M059J (cell line): ENCODE measurements at places on chromosomes 1 and 21.

DNA sequence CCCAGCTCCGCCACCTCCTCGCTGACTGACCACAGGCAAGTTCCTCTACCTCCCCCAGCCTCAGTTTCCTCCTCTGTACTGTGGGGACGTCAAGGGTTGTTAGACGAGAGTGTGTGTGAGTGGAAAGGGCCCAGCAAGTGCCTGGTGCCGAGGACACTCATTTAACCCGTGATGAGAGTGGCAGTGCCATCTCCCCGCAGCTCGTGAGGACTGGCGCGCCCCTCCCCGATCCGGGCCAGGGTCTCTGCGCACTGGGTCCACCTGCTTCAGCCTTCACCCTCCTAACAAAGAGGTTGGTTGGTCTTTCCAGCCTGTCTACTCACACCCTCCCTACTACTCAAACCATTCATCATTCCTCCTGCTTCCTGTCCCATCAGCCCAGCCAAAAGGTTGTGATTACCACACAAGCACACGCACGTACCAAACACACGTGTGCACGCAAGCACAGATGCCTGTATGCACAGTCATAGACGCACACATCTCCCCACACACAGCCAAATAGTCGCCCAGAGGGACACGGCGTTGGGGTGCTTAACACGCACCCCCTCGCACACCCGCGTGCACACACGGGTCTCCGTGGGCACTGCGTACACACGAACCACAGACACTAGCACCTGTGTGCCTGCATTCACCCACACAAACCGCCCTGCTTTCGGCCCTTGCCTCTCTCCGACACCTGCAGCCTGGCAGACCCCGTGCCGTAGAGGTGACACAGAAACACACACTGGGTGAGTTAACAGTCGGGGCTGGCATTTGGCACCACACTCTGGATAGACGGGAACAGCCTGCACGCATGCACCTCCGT is 39.3 kb downstream of the TAS1R2 start:
- DNase-seq: no peak

DNA sequence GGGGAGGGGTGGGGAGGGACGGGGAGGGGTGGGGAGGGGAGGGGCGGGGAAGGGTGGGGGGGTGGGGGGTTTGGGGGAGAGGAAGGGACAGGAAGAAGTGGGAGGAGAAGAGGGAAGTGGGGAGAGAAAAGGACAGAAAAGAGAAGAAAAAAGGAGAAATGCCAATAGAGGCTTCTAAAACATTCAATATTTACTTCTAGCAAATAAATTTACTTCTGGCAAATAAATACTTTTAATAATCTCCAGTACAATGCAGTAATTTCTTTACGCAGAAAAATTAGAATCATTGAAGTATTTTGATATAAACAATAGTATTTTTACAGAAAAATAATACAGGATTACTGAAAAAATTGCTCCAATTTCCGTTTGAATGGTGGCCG is 9.4 kb upstream of the GPR161 start:
- DNase-seq: no peak

GRCh38 chr1:210076620-210077019 is 138.6 kb downstream of the SYT14 start:
- DNase-seq: peak; percentile 18

DNA sequence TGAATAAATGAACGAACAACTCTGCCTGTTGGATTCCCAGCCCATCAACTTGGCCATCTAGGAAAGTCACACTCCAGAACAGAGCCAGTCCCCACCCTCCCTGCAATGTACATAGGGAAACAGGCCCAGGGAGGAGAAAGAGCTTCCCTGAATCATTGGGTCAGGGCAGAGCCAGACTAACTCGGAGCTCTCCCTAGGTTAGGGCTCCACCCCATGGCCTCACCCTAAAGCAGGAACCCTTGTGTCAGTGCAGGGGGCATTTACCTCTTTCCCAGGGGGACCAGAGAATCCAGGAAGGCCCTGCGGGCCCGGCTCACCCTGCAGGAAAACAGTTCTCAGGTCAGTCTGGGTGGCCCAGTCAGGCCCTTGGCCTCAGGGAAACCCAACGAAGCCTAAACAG is 11.6 kb downstream of the COL9A2 start:
- peak; percentile 27 for DNase-seq

DNA sequence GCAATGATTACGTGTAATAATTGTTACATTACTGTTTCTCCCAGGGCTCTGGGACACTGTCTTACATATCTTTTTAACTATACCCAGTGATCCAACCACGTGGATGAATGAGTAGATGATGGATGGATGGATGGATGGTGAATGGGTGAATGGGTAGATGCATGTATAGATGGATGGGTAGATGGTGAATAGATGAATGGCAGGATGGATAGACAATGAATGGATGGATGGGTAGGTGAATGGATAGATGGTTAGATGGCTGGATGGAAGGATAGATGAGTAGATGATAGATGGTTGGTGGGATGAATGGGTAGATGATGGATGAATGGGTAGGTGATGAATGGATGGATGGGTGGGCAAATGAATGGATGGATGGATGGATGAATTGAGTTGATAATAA is 135.9 kb downstream of the HUNK start:
- DNase-seq: no peak

- no peak for DNase-seq
Observed at GRCh38 chr1:163436140-163436812, 114.5 kb downstream of the NUF2 start.

DNA sequence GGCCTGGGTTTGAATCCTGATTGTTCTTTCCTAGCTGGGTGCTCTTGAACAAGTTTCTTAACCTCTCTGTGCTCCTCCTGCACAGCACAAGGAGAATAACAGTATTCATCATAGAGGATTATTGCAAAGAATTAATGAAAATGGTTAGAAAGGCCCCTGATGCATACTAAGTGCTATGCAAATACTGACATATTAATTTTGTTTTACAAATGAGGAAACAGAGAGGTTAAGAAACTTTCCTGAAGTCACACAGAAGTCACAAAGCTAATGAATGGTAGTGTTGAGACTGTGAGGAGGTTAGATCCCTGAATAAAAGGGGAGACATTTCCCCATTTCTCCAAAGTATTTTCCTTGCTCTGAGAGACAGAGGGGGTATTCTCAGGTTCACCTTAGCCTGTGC is 99.0 kb downstream of the KCNJ6 start:
- no peak for DNase-seq
